Activated CD8-positive, alpha-beta memory T cell treated with anti-CD3 and anti-CD28 coated beads, Interleukin-2, amount 10 ng/mL, durations not matched to agents 7 days and 5 days (primary cell): ENCODE measurements at places on chromosomes 1 and 21.

DNA sequence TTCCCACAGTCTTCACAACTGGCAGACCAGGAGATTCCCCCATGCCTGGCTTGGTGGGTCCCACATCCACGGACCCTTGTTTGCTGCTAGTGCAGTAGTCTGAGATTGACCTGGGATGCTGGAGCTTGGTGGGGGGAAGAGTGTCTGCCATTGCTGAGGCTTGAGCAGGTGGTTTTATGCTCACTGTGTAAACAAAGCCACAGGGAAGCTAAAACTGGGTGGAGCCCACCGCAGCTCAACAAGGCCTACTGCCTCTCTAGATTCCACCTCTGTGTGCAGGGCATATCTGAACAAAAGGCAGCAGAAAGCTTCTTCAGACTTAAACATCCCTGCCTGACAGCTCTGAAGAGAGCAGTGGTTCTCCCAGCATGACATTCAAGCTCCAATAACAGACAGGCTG, 177.3 kb upstream of the ETV3 start:
- H3K27ac ChIP-seq, result no peak overlapping the region
- no peaks in the 10 kb centered on the region for H3K4me1 ChIP-seq
- no peak overlapping the region for H3K4me3 ChIP-seq

DNA sequence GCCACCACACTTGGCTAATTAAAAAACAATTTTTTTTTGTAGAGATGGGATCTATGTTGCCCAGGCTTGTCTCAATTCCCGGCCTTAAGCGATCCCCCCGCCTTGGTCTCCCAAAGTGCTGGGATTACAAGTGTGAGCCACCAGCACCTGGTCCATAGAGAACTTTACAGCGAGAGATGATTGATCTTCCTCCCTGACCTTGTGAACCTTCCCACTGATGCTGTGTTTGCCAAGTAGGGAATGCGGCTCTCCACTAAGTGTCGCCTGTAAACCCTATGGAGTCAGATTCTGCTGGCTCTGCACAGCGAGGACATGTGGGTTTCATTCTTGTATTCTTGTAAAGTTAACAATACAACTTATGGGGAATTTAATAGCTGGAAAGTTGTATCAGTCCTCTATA, 81.3 kb upstream of the LYST start:
- no peak overlapping the region for H3K4me3 ChIP-seq
- peaks cover 22% of the 10 kb centered on the region for H3K4me1 ChIP-seq

- H3K27me3 ChIP-seq, result no peaks in the 10 kb centered on the region
- peaks cover 15% of the 10 kb centered on the region for H3K4me1 ChIP-seq
- no peaks in the 10 kb centered on the region for H3K36me3 ChIP-seq
- no peak for DNase-seq
- H3K27ac ChIP-seq, result no peak overlapping the region
Measured at GRCh38 chr1:41882486-41882885, 36.2 kb downstream of the HIVEP3 start.

DNA sequence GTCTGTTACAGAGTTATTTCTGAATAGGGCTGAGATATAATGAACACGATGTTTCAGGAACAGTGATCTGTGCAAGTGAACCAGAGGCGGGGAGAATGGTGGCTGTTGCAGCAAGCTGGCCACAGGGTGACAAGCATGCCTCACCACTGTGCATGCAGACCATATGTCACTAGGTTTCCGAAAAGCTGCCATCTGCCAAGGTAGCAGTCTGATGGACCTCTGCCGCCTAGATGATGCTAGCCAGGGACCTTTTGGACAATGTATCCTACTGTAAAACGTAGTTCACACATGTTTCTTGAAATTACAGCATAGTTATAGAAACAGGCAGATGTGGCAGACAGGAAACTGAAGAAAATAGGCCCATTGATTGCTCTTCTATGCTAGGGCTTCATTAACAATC, 204.2 kb upstream of the RRP15 start:
- no peaks in the 10 kb centered on the region for H3K4me1 ChIP-seq
- DNase-seq, result no peak
- no peak overlapping the region for H3K4me3 ChIP-seq
- H3K36me3 ChIP-seq, result no peaks in the 10 kb centered on the region

- peaks cover 48% of the 10 kb centered on the region for H3K4me1 ChIP-seq
- H3K27ac ChIP-seq, result peak overlapping the region; percentile 82
- no peaks in the 10 kb centered on the region for H3K27me3 ChIP-seq
- DNase-seq, result peak; percentile 51
- peak overlapping the region; percentile 92 for H3K4me3 ChIP-seq
- H3K36me3 ChIP-seq, result peaks cover 28% of the 10 kb centered on the region
Measured at GRCh38 chr1:205748403-205749233, 1.4 kb downstream of the NUCKS1 start.

GRCh38 chr21:34072145-34073031, 990 bp upstream of the MRPS6 start:
- peak overlapping the region; percentile 45 for H3K27ac ChIP-seq
- H3K27me3 ChIP-seq, result peaks cover 5% of the 10 kb centered on the region
- DNase-seq, result peak; percentile 46
- H3K4me3 ChIP-seq, result peak overlapping the region; percentile 55
- peaks cover 29% of the 10 kb centered on the region for H3K36me3 ChIP-seq

DNA sequence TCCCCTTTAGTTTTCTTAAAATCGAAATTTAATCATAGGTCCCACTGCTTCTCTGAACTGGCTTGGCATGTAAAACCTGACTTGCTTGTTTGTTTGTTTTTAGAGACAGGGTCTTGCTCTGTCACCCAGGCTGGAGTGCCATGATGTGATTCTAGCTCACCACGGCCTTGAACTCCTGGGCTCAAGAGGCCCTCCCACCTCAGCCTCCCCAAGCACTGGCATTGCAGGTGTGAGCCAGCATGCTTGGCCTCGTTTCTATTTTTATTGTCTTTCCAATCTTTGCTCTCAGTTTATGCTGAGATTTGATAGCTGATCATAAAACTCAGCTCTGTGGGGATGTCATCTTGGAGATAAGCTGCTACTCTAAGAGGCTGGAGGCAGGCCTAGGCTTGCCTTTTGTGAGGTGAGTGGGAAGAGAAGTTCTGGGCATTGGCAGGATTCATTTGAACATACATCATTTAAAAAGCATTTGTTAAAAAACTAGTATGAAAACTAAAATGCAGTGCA, 51.5 kb upstream of the GCLM start:
- peaks cover 8% of the 10 kb centered on the region for H3K27me3 ChIP-seq
- H3K36me3 ChIP-seq, result no peaks in the 10 kb centered on the region
- no peak overlapping the region for H3K27ac ChIP-seq
- no peaks in the 10 kb centered on the region for H3K4me1 ChIP-seq
- DNase-seq, result no peak

DNA sequence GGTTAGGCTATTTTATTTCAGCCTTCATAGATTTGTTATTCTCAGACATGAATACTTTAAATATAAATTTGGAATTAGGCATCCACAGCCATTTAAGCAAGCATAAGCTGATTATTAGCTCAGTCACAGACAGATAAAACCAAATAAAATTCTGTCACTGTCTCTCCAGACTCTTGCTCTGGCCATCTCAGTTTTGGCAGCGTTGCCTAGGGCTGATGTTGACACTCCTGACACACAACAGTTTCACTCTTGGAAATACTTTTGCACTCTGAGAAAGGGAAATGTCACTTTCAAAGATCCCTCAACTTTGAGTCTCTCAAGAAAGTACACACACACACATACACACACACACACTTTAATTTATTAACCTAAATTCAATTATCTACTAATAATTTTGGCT, 372.7 kb downstream of the BRINP3 start:
- H3K27ac ChIP-seq, result no peak overlapping the region
- no peaks in the 10 kb centered on the region for H3K36me3 ChIP-seq
- no peaks in the 10 kb centered on the region for H3K4me1 ChIP-seq
- no peak overlapping the region for H3K4me3 ChIP-seq
- DNase-seq, result no peak

- H3K27ac ChIP-seq, result no peak overlapping the region
- H3K4me3 ChIP-seq, result no peak overlapping the region
- H3K36me3 ChIP-seq, result no peaks in the 10 kb centered on the region
- H3K4me1 ChIP-seq, result no peaks in the 10 kb centered on the region
Measured at GRCh38 chr1:180360333-180361075, 130.4 kb downstream of the LHX4 start.

DNA sequence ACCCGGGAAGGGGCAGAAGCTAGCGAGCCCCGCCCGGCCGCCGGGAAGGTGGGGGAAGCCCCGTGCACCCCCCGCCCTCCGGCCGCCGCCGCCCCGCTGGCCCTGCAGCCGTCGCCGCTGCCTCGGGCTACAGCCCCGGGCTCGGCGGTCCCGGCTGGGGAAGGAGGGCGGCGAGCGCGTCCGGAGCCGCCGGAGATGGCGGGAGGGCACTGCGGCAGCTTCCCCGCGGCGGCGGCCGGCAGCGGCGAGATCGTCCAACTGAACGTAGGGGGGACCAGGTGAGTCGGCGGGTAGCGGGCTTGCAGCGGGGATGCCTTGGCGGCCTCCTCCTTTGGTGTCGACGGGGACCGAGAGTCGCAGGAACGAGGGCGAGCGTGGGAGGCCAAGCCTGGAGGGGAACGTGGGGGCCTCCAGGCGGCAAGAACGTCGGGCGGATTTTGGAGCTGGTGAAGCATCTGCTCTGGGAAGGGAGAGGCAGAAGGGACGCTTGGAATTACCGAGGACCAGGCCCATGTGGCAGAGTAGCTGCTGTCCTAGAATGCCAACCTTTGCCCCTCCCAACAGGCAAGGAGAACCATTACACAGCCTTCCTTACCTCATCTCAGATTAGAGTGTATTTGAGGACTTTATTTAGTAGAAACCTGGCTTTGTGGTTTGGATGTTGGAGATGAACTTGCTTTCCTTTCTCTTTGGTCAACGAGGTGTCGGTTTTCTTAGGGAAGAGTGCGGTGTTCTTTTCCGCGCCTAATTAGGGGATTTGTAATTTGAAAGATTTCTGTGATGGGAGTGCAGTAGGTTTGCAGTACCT, 591 bp downstream of the KCTD3 start:
- H3K27ac ChIP-seq, result peak overlapping the region; percentile 28
- H3K4me1 ChIP-seq, result peaks cover 10% of the 10 kb centered on the region
- peaks cover 4% of the 10 kb centered on the region for H3K36me3 ChIP-seq
- H3K27me3 ChIP-seq, result peaks cover 25% of the 10 kb centered on the region

DNA sequence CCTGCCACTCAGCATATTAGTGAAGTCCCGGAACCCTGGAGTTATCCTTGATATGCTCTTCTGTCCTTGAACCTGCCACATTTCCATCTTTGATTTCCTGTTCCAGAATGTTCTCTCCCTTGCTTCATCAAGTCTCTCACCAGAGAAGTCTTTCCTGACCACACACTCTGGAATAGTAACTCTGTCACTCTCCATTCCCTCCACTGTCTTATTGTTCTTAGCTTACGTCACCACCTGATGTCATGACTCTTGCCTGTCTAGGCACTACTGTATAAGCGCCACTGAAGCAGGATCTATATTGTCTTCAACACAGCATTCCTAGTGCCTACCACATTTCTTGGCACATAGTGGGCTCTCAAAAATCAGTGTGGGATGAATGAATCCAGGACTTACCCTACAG, 65.4 kb upstream of the SMYD2 start:
- DNase-seq, result no peak
- no peak overlapping the region for H3K27ac ChIP-seq
- no peaks in the 10 kb centered on the region for H3K4me1 ChIP-seq
- H3K4me3 ChIP-seq, result no peak overlapping the region
- H3K36me3 ChIP-seq, result no peaks in the 10 kb centered on the region
- peaks cover 57% of the 10 kb centered on the region for H3K27me3 ChIP-seq

- no peaks in the 10 kb centered on the region for H3K36me3 ChIP-seq
- H3K4me3 ChIP-seq, result no peak within 1 kb of the TSS
- peak; percentile 45 for DNase-seq
- H3K27ac ChIP-seq, result no peak within 1 kb of the TSS
- no peaks in the 10 kb centered on the region for H3K4me1 ChIP-seq
Measured at GRCh38 chr21:39867198-39867650, at the start of gene PCP4. Gene PCP4, plus strand, starts transcription at chr21:39867438. Its CDS starts 64 bp downstream, at chr21:39867502.

DNA sequence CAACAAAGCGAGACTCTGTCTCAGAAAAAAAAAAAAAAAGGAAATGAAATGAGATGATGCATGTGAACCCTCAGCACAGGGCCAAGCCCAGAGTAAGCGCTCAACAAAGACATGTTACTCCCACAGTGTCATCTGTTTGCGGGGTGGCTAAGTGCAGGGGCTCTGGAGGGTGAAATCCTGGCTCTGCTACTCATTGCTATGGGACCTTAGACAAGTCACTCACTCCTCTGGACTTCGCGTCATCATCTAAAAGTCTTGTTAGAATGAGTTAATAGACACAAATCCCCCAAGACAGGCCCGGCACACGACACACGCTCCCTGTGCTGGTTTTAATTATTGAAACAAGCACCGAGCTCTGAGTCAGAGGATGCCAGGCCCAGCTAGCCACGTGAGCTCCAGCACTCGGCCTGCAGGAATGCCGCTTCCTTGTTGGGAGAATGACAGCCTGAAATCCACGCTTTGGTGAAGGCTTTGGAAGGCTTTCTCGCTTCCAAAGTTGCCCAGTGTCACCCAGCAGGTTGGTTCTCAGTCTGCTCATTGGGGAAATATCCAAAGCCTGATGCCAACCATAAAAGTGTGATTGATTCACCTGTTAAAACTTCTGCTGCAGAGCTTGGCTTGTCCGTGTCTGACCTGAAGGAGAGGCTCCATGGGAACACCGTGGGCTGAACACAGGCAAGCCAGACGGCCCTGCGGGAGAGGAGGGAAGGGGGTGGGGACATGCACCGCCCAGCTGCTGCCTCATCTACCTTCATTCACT, 36.7 kb upstream of the TARDBP start:
- no peak overlapping the region for H3K4me3 ChIP-seq
- H3K27ac ChIP-seq, result no peak overlapping the region
- H3K36me3 ChIP-seq, result no peaks in the 10 kb centered on the region
- no peaks in the 10 kb centered on the region for H3K4me1 ChIP-seq
- peaks cover 19% of the 10 kb centered on the region for H3K27me3 ChIP-seq
- no peak for DNase-seq

DNA sequence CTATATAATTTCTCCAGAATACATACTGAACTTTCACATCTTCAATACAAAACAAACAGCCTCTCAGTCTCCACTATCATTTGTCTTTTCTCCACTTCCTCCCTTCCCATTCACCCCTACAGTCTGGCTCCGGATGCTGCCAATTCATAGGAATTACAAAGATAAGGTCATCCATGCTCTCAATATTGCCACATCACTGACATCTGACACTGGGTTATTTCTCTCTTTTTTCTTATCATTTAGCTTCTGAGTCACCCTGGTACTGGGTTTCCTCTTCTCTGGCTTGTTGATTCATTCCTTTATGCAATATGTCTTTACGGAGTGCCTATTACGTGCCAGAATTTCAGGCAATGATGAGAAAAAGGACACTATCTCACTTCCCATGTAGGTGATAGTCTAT, 3.1 kb upstream of the SH3BP5L start:
- peaks cover 5% of the 10 kb centered on the region for H3K27me3 ChIP-seq
- H3K27ac ChIP-seq, result no peak overlapping the region

DNA sequence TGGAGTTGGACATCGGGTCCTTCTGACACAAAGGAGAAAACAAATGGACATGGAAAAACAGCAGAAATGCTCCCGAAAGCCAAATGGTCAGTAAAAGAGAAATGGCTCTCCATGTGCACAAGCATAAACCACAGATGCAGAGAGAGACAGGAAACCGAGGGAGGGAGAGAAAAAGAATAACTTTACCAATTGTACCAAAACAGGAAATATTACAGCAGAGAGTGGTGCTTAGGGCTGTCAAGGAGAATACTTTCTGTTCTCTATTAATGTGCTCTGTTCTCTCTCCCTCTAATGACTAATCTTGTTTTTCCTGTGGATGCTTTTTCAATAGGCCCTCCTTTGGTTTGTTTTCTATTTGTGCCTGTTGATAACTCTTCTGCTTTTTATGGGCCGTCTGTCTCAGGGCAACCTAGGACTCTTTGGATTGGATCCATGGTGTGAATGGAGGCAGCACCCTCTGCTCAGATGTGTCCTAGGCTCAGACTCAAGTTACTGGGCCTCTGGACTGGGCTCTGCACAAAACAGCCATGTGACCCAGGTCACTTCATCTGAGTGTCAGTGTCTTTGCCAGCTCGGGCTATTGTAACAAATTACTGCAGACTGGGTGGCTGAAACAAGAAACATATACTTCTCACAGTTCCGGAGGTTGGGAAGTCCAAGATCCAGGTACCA, 663.0 kb downstream of the NPHP4 start:
- DNase-seq, result no peak
- H3K36me3 ChIP-seq, result peaks cover 11% of the 10 kb centered on the region
- no peaks in the 10 kb centered on the region for H3K27me3 ChIP-seq
- H3K4me3 ChIP-seq, result no peak overlapping the region
